ENCODE measurements at places on chromosomes 4 and X. TPM values are rescaled to one million over a fixed set of nuclear protein-coding genes. Genes with fewer than 3 reads are reported as not detected.

The PLP1 gene
- not detected for total RNA-seq

The RENBP gene
- total RNA-seq, result 27.4 TPM

The GAGE12E gene
- not detected for total RNA-seq

The RHOXF2 gene
- not detected for total RNA-seq

The FATE1 gene
- total RNA-seq, result not detected

The FABP2 gene
- total RNA-seq, result not detected

The NUDT6 gene
- total RNA-seq, result 7.4 TPM

The LANCL3 gene
- 0.51 TPM for total RNA-seq

The SNX25 gene
- total RNA-seq, result 61.8 TPM

The AFM gene
- not detected for total RNA-seq

The FAAH2 gene
- total RNA-seq, result 1.1 TPM

The NAP1L3 gene
- total RNA-seq, result 0.88 TPM

The GPR101 gene
- not detected for total RNA-seq

The XAGE3 gene
- not detected for total RNA-seq

The NMU gene
- 0.23 TPM for total RNA-seq

The MAML3 gene
- total RNA-seq, result 5.6 TPM

The PNMA5 gene
- not detected for total RNA-seq

The FGFR3 gene
- total RNA-seq, result 1.4 TPM

The IBSP gene
- total RNA-seq, result not detected

The EGFL6 gene
- total RNA-seq, result not detected

The ZAR1 gene
- not detected for total RNA-seq

The VEGFD gene
- 0.17 TPM for total RNA-seq

The YIPF7 gene
- total RNA-seq, result not detected

The ANXA10 gene
- not detected for total RNA-seq

The DSPP gene
- not detected for total RNA-seq

The CYP2U1 gene
- 7.7 TPM for total RNA-seq

The BCAP31 gene
- total RNA-seq, result 321 TPM

The BRS3 gene
- total RNA-seq, result not detected

The XAGE2 gene
- not detected for total RNA-seq

The TMEM31 gene
- not detected for total RNA-seq
